ENCODE measurements at places on chromosomes 5 and 9.

DNA sequence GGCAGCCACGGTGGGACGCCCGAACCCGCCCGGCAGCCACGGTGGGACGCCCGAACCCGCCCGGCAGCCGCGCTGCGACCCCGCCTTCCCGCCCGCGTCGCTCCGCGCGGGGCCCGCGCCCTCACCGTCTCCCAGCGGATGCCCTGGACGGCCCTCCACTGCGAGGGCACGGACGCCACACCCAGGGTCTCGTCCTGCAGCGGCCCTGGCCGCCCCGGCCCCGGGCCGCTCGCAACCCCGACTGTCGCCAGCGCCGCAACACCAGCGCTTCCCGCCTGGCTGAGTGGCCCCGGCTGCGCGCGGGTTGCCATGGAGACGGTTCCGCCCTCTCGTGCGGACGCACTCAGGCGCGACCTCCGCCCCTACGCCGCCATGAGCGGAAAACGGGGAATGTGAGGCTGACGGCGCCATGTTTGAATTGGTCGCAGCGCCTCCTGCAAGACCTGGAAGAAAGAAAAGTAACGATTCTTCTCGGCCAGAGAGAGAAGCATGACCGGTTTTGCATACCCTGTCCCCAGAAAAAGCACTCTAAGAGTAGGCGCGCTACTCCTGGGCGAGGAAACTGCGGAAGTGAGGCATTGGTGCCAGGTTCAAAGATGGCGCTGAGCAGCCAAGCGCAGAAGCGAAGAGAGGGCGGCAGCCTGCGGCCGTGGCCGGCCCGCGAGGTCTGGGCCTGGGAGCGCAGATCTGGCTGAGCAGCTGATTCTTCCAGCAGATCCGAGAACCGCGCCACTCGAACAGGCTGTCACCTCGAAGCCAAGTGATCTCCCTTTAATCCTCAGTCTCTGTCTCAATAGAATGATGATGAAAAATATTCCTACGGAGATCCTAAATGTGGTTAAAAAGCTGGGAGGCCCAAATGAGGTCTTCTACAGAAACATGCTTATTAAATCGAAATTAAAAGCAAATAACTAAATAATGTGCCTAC lies at the start of gene DYNC2I2:
Gene DYNC2I2, minus strand, starts transcription at position 432 of the 928 bp plus-strand sequence. Its CDS starts 121 bp downstream, at position 311.
- DNase-seq = peak; percentile 96

GRCh38 chr5:157233515-157233914 lies 32.4 kb upstream of the CYFIP2 start:
- no peak for DNase-seq

- no peak for DNase-seq
Measured at GRCh38 chr5:38695021-38695958, 138.8 kb upstream of the LIFR start.

GRCh38 chr5:137113939-137114338 lies 385.2 kb downstream of the SPOCK1 start:
- DNase-seq = no peak

DNA sequence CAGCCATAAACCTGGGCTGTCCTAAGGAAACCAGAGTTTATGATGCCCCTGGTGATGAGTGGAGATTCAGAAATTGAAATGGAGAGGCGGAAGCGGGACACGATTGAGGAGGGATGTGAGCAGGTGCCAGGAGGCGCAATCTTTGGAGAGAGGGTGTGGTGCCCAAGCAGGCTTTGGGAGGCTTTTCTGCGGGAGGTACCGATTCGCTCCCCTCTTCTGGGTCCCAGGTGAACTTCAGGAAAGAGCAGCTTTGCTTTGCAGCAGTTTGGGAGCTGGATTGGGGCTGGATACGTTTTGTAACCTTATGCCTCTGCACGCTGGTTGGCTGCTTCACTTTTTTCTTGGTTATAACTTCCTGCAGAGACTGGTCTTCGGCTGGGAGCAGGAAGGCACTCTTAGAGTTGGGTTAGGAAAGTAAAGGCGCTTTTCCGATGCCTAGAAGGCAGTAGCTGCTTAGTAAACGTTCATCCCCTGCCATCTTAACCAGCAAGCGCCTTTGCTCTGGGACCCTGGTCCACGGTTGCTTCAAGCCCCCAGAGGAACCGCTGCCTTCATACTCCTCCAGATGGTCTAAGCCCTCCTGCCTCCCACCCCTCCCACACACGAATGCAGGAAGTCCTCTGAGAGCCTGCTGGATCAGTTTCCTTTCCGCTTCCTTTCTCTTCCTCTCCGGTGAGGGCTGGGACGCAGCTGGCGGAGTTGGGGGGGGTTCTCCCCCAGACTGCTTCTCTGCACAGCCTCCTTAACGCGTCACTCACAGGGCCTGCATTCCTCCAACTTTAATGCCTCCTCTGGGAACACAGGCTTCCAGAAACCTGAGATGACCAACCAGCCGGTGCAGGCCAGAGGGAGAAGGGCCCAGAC lies 15.2 kb upstream of the NEK6 start:
- DNase-seq = no peak

GRCh38 chr9:87639949-87640348 lies 86.0 kb upstream of the CTSL start:
- no peak for DNase-seq

DNA sequence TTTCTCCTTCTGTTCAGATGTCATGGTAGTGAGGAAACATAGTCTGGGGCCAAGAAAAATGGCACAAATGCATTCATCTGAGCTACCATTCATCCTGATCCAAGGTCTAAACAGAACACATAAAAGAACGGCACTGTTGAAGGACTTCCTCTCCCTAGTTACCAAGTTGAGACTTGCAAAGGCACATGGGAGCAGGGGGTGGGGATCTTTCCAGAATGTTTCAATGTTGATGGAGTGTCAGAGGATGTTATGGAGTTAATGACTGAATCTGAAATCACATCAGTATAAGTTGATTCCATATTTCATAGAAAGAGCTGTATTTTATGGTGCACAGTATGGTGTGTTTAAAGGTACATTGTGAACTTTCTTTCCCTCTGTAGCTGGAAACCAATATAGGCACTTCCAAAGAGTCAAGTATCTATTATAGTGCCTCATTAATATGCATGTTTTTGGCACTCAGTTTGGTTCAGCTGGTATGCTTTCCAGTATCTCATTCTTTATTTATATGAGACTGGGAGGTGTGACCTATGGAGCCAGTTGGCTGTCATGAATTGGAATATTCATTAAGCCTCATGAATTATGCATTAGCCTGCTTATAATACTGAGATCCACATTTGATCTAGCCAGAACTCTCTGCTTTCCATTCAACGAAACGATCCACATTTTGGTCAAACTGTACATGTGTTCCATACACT lies 603.0 kb downstream of the NR2F1-AS1 start:
- no peak for DNase-seq

- peak; percentile 80 for DNase-seq
Measured at GRCh38 chr5:111278858-111279504, 54.8 kb downstream of the CAMK4 start.

- no peak for DNase-seq
Measured at GRCh38 chr5:86500947-86501346, 116.8 kb upstream of the COX7C start.

GRCh38 chr5:181031716-181032115 lies 8.3 kb upstream of the BTNL9 start:
- DNase-seq = no peak

- no peak for DNase-seq
Measured at GRCh38 chr9:132241483-132241839, 79.6 kb downstream of the NTNG2 start.

GRCh38 chr9:120616966-120617935 lies 37.3 kb upstream of the CDK5RAP2 start:
- DNase-seq = no peak

DNA sequence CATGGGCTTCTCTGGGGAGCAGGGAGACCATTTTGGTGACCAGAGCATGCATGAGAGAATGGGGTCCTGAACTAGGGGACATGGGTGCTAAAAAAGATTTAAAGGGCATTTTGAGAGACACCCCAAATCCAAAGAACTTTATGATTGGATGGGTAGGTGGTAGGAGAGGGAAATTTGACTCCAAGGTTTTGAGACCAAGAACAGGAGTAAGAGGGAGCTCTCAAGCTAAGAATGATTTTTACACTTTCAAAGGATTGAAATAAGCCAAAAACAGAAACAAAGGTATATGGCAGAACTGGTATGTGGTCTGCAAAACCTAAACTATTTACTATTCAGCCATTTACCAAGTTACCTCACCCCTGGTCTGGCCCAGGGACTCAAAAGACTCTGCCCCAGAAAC lies 318.2 kb upstream of the CLINT1 start:
- no peak for DNase-seq

DNA sequence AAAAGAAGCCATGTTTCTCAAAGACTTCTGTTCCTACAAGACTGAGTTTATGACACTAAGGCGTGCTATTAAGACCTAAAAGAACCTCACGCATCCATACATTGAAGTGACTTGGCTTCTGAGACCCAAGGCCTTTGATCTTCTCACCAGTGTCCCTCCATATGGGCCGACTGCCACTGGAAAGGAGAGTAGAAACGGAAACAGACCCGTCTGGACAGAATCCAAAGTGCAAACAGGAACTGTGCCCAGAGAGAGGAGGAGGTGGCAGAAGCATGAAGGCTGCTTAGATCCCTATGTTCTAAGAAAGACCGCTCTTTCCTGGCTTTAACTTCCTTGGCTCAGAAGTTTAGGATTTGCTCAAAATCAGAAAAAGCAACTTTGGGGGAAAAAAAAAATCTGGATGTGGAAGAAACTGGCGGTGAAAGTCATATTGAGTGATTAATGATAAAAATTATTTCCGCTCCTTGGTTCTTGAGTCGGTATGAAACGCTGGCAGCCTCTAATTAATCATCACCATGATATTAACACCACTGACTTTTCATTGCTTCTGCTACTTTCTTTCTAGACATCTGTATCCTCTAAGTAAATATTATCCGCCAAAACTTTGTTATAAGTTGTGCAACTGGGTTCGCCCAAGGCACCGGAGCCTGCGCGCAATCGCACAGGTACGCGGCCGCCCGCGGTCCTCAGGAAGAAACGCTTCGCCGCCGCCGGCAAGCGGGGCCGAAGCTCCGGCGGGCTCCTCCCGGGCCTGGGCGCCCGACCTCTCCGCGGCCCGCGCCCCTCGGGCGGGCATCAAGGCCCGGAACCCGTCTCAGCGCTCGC lies 726 bp downstream of the DAP start:
- peak; percentile 9 for DNase-seq

DNA sequence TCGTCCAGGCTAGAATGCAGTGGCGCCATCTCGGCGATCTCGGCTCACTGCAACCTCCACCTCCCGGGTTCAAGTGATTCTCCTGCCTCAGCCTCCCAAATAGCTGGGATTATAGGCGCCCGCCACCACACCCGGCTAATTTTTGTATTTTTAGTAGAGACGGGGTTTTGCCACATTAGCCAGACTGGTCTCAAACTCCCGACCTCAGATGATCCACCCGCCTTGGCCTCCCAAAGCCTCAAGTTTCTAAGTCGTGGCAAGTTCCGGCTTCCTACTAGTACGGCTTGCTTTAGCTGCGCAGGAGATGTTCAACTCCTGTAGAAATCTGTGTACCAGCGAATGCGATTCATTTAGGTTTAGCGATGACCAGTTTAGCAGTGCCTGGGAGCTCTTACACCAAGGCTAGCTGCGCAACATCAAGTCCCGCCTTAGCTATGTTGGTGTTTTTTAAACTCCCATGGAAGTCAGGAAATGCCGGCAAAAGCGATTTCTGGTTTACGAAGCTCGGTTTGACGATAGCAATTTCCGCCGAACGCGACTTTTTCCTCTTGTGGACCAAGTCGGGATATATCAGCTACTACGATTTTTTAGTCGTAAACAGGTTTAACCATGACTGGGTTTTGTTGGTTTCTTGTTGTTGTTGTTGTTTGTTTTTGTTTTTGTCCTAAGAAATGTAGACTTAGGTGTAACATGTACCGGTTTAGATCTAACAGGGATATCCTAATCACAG lies 46.4 kb downstream of the ANXA2R start:
- DNase-seq = no peak

GRCh38 chr9:126886034-126886822 lies 25.8 kb downstream of the ZBTB34 start:
- DNase-seq = no peak

- DNase-seq = no peak
Measured at GRCh38 chr5:10637944-10638343, 74.1 kb downstream of the ANKRD33B start.

DNA sequence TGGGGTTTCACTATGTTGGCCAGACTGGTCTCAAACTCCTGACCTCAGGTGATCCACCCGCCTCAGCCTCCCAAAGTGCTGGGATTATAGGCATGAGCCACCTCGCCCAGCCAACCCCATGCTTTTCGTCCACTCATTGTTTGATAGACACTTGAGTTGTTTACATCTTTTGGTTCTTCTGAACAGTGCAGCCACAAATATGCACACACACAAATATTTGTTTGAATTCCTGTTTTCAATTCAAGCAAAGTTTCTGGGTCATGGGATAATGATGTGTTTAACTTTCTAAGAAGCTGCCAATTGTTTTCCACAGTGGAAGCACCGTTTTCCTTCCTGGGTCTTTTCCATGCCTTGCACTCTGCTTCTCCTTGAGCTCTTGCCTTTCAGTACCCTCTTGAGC lies 6.8 kb upstream of the PAEP start:
- no peak for DNase-seq

- DNase-seq = no peak
Measured at GRCh38 chr9:11726659-11727058, 966.5 kb upstream of the TYRP1 start.

GRCh38 chr9:128098297-128099230 lies 29.0 kb downstream of the PTGES2 start:
- peak; percentile 44 for DNase-seq

DNA sequence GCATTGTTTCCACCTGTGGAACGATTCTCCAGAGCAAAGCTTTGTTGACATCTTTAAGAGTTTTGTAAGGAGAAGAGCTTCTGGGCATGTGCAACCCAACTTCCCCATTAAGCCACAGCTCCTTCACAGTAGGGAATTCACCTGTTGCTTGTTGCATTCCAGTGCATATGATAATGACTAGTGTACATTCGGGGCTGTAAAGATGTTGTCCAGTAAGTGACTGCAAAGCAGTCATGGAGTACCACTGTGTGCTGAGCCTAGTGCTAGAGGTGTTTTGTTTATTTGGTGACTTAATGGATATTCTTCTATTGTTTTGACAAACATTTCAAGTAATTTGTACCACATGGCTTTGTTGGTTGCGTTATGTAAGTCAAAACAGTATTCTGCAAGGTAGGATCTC lies 12.8 kb downstream of the UGCG start:
- no peak for DNase-seq

DNA sequence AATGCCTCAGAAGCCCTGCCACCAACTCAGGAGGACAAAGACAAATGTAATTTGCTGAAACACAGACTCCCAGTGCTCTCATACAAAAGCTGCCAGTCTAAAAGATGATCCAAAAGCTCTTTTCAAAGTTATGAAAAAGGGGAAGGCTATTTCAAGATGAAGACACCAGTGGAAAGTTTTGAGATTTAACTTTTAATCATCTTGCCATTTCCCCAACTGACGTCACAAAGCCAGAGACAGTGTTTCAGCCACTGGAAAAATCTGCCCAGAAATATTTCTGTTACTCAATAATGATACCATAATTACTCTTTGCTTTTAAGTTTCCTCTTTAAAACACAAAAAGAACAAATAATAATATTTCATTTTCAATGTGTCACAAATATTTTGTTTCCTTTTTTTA lies 20.9 kb downstream of the ENG start:
- DNase-seq = no peak

- no peak for DNase-seq
Measured at GRCh38 chr5:168734620-168735300, 155.6 kb upstream of the PANK3 start.
